ENCODE measurements at places on chromosomes 6 and 20.

- no peak for DNase-seq
Measured at GRCh38 chr6:2862712-2863181, 21.1 kb upstream of the SERPINB1 start.

DNA sequence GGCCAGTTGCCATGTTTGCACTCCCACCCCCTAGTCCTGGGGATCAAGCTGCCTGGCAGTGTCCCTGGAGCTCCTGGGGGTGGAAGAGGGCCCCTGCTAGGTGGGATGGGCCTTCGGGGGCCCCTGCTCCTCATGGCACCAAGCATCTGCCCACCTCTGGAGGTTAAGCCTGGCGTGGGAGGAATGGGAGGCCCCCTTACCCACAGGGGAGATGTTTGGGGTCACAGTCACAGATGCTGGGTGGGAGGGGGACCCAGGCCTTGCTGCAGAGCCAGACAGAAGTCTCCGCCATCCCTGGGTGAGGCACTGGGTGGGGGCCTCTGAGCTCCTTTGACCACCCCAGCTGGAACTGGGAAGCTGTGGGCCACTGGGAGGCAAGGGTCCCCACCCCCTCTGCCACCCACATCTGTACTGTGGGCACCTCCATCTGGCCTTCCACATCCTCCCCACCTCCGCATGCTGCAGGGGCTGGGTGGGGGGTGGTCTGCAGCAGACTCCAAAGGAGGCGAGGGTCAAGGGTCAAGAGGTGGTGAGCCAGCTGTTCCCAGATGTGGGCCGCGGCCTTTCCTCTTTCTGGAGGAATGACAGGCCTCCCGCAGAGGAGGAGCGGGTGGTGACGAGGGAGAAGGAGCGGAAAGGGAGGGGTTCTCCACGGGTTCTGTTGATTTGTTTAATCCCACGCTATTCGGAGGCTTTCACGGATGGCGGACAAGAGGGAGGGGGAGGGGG lies 41.5 kb downstream of the YTHDF1 start:
- DNase-seq, result no peak

DNA sequence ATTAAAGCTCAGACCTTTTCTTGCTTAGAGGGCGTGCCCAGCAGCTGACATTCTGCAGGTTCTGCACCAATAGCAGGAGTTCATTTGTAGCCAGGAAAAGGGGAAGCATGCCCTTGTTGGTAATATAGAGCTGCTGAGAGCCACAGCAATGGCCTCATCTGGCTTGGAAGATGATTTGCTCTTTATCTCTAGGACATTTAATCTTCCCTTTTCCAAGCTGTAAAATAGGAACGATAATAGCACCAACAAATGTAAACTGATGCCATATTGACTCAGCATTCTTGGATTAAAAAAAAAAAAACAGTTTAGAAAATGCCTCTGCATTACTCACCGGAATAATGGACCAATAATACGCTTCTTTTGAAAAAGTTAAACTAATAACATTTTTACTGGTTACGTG lies 93.4 kb upstream of the SLC2A12 start:
- DNase-seq, result no peak

- DNase-seq, result no peak
Measured at GRCh38 chr20:7879883-7880282, 60.4 kb downstream of the HAO1 start.

DNA sequence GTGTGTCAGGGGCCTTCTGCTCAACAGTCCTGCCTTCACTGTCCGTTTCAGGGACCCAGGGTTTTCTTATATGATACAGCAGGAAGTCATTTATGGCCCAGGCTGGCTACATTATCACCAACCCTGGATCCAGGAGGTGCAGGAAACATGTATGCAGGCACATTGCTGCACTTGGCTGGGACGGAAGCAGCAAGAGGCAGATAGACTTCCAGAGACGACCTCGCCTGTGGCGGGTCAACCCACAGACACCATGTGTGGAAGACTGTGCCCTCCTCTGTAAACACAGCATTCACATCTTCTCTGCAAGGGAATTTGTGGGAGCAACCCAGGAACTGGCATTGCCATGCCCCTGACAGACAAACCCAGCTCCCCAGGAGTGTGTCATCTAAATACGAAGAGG lies 43.7 kb downstream of the TBC1D7 start:
- no peak for DNase-seq

DNA sequence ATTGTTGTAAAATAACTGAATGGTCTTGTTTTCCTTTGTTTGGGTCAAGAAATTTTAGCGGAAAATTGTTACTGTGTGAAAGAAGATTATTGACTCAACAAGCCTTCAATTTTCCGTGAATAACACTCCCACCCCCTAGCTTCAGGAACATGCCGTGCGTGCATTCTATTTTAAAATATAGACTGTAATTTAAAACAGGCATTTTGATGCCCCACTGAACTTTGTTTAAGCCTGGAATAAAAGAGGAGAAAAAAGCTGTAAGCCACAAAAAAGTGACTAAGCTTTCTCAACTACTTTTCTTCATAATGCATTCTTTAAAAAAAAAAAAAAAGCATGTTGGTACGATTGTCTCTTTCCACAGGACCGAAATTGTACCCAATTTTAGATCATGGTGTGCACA lies 166.0 kb downstream of the ARID1B start:
- no peak for DNase-seq

DNA sequence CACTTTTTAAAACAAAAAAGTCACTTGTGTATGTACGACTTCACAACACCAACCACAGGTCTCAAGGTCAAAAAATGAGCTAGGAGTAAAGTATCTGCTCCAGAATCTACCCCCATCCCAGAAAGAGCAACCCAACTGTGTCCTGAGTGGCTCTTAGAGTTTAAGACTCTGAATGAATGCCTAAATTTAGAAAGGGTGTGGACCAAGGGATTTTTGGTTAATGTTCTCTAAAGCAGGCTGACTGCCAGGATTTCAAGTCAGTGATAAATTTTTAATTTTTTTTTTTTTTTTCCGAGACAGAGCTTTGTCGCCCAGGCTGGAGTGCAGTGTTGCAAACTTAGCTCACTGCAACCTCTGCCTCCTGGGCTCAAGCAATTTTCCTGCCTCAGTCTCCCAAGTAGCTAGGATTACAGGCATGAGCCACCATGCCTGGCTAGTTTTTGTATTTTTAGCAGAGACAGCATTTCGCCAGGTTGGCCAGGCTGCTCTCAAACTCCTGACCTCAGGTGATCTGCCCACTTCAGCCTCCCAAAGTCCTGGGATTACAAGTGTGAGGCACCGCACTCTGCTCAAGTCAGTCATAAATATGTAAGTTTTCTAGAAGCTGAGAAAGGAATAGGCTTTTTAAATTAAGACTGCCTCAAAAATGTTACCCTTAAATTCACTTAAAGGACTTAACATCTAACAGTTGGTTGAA lies 20.2 kb downstream of the STAU1 start:
- no peak for DNase-seq

DNA sequence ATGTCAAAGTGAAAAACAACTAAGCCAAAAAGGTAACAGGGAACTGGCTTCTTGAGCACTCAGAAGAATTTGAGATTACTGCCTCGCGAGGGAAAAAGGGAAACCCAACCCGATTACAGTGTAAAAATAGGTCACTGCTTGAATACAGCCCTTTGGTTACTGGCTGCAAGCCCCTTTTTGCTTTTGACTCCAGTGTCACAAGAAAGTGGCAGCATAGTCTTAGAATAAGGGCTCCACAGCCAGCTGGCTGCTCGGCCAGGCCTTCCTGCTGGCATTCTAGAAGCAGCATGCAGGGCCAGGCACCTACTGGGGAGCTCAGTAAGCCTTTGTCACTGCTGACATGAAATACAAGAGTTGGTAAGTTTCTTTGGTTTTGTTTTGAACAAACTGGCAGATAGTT lies 83.0 kb downstream of the ZHX3 start:
- DNase-seq, result no peak

- DNase-seq, result no peak
Measured at GRCh38 chr6:25227854-25228253, 51.3 kb upstream of the CARMIL1 start.

- DNase-seq, result no peak
Measured at GRCh38 chr6:27176523-27177484, 70.7 kb upstream of the PRSS16 start.

- no peak for DNase-seq
Measured at GRCh38 chr6:94127716-94128115, 708.4 kb upstream of the EPHA7 start.

DNA sequence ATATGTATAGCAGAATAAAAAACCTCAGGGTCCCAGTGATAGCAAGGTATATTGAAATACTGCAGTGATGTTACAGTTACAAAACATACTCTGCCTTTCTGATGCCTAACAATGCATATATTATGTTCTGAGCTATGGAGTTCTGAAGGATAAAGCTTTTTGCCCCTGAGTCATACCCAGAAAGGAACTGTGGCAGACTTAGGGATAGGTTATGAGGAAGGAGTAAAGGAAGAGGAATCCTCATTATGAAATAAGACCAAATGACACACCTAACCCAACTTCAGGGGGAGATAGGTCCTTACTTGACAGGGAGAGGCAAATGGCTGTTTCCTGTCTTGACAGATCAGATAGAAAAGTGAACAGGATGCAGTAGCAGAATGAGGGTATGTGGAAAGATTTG lies 940.6 kb upstream of the FLRT3 start:
- no peak for DNase-seq

DNA sequence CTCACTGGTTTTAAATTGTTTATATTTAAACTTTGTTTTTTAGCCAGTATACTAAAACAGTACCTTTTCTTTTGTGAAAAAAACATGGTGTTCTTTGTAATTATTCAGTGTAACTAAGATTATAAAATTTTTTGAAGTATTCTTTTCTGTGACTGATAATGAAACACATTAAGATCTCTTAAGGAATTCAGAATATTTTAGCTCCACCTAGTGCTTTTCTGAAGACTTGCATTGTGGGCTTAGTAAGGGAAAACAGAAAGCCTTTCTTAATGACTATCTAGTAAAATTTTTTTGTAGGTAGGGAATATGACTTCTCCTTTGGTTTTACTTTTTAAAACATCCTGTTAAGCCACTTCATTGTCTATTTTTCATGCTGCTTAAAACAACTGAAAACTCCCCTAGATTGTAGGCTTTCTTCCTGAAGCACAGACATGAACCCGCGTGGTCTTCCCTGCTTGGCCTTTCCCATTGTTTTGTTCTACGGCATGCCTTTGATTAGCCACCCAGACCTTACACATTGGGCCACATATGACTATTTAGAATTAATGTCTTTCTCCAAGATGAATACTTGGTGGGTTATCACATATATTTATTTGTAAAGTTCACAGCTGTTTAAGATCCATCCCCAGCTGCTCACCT lies 72.1 kb downstream of the AFDN start:
- DNase-seq, result no peak

- DNase-seq, result no peak
Measured at GRCh38 chr20:33568868-33569801, 79.2 kb downstream of the CBFA2T2 start.

DNA sequence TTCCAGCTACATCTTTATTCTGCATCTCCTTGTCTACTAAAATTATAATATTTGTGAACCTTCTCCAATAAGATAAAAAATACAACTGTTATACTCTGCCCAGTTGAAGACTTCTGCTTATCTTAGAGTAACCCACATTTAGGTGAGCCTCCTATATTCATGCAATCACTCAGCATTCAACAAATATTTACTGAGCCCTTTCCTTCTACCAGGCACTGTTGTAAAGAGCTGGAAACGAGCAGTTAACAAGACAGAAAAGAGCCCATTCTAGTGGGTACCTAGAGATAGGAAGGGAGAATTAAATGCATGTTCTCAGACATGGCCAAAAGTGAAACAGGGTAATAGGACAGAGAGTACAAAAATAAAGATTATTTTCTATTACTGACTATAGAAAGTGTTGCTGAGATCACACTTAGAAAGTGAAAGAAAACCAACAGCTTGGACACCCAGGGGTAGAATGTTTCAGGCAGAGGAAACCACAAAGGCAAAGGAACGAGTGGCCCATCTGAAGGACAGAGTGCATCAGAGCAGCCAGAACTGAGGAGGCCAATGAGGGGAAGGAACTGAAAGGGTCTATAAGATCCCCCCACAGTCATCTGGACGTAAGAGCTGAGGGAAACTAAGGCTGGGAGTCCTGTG lies 50.8 kb upstream of the SMLR1 start:
- no peak for DNase-seq

- DNase-seq, result no peak
Measured at GRCh38 chr6:46794068-46794467, 879 bp downstream of the MEP1A start.

- no peak for DNase-seq
Measured at GRCh38 chr20:36861625-36861874, 14.4 kb upstream of the TLDC2 start.

GRCh38 chr6:126140015-126140414 lies 153.7 kb downstream of the TRMT11 start:
- DNase-seq, result no peak

GRCh38 chr20:35320396-35321126 lies 28.3 kb upstream of the FAM83C start:
- DNase-seq, result no peak

DNA sequence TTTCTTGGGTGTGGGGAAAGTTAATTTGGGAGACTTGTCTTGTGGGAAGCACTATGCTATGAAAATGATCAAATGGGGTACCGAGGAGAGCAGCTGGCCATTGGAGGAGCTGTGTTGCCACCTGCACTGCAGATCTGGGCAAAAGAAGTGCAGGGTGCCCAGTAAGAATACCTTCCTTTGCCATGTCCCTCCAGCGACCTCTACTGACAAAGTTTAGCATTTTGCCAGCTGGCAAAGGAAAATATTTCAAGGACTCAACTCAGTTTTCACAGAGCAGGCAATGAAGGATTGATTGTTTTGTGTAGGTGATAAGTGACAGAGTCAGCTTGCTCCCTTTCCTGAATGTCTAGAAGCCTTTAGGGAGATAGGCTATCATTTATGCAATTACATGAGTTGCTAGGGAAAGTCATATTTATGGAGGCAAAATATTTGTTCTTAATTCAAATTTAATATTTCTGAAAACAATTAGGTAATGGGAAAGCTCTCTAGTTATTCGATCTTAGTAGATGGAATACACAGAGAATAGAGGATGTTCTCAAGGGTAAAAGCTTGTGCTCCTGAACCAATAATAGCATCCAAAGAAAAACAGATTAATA lies 118.4 kb downstream of the FARS2 start:
- DNase-seq, result peak; percentile 2

DNA sequence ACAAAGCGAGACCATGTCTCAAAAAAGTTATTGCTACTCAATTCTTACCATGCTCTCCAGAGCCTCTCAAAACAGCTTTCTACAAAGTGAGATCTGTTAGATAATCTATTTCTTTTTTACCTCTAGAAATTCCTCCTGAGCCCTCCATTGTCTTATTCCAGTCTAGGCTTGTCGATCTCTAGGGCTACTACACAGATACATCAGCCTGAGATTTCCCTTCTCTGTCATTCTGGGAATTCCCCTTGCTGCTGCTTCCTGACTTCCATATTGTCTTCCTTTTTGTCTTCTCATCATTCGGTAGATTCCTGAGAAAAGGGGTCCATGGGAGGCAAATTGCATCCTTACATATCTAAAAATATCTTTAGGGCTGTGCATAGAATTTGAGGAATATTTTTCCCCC lies 75.6 kb upstream of the GNRH2 start:
- no peak for DNase-seq

All from smooth muscle cell of the brain vasculature (primary cell).